ENCODE measurements at places on chromosomes 4 and X.

DNA sequence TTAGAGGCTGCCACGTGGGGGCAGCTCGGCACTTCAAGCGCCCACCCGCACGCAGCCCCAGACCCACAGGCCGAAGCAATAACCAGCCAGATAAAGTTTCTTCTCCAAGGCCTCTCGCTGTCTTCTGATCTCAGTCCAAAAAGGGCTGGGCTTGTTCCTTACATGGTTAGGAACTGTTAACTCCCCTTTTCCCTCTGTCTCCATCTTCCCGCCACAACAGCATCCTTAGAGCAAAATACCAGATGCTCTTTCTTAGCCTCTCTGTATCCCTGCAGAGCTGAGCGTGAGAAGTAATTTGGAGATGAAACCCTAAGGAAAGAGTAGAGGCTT, 23.4 kb upstream of the KIAA1210 start:
- peak; percentile 31 for DNase-seq

- no peak for DNase-seq
These were observed 200.4 kb downstream of the PTTG2 start for GRCh38 chr4:38160487-38161207.

- DNase-seq = peak; percentile 25
These were observed 224.9 kb downstream of the ANKRD50 start for GRCh38 chr4:124487651-124488050.

DNA sequence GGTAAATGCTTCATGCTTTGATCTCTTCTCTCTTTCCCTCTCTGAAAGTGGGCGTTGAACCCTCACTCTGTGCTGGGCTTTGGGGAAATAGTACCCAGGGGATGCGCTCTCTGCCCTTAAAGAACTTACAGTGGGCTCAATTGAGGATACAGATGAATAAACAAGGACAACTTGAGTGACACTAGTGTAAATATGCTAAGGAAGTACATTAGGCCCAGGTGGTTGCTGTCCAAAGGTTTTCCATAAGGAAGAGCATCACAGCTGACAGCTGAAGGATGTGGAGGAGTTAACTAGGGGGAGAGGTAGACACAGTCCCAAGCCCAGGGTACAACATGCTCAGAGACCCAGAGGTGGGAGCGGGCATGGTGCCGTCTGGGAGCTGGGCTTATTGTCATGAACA, 49.4 kb downstream of the TENM3 start:
- no peak for DNase-seq

DNA sequence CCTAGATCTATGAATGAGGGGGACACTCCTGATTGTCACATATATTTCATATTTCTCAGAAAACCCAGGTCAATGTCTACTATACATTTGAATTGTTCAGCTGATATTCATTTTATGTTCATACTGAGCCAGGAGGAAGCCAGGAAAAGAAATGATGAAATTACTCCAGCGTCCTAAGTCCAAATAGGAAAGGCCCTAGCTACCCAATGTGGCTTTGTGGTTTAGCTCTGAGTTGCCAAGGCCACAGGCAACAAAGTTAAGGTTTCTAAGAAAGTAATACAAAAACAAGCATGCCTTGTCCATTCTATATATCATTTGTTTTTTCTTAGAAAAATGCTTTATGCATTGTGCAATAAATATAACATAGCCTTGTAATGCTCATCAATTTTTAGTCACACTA, 4.5 kb upstream of the CSN2 start:
- DNase-seq = no peak

- DNase-seq = no peak
These were observed 5.1 kb upstream of the DGAT2L6 start for GRCh38 chrX:70172221-70172620.

DNA sequence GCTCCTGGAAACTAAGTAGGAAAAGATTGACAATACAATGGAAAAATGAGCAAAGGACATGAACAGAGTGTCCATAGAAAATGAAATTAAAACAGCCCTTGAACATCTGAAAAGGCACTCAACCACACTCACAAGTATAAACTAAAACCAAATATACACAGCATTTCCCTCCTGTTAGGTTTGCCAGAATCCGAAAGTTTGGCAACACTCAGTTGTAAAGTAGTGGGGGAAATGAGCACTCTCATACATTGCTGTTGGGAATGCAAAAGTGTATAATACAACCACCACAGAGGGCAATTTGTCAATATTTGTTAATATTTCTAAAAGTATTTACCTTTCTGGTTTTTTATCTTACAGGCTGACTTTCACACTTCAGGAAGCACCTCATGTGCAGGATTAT, 84.2 kb upstream of the TMEM164 start:
- no peak for DNase-seq

DNA sequence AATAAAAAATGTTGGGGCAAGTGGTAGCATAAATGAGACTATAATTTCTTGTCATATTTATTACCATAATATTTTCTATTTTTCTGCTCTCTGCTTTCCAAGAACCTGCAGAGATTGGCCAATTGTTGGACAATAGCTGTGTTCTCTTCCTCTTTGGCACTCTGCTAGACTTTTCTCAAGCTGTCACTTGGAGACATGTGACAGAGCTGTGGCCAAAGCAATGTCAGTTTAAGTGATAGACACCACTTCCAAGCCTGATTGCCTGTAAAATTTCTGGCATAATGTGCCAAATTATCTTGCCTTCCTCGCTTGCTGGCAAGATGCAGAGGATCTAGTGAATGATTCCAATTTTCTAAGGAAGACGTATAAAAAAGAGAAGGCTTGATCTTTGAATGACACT, 162.2 kb upstream of the NDST4 start:
- DNase-seq = no peak

DNA sequence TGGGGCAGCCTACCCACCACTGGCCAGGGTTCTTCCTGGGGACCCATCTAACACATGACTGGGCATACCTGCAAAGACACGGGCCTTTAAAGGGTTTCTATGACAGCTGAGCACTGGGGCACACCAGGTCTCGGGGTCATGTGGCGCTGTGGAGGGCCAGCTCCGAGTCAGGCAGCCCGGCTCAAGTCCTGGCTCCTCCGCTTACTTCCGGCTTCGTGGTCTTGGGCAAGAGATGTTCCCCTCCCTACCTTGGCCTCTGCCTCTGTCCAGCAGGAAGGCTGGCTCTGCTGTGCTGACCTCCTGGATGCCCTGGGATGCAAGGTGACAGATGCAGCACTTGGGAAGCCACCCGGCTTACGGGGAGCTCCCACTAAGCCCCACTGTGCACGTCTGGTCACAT, 37.6 kb downstream of the HTRA3 start:
- DNase-seq = peak; percentile 24

- DNase-seq = no peak
These were observed 243.1 kb upstream of the CTSO start for GRCh38 chr4:156196722-156197121.

- DNase-seq = no peak
These were observed 7.3 kb downstream of the TREX2 start for GRCh38 chrX:153438532-153438931.

DNA sequence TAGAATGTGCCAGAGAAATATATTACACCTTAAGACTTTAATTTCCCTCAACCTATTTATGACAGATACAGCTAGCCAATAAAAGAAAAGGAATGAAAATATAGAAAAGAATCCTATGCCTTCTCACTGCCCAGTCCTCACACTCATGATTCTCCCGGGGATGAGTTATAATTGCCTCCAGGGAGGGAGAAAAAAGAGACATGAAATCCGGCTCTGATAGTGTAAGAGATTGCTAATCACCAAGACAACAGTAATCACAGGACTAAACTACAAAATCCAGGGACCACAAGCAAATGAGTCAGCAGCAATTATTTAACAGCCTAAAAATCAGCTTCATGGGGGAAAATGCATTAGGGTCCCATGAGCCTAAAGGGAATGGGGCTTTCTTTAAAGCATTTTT, 95.9 kb upstream of the DUSP21 start:
- DNase-seq = no peak

GRCh38 chr4:121330180-121330665, 50.6 kb downstream of the QRFPR start:
- DNase-seq = no peak

- no peak for DNase-seq
These were observed 66.6 kb downstream of the FNIP2 start for GRCh38 chr4:158835226-158836001.

DNA sequence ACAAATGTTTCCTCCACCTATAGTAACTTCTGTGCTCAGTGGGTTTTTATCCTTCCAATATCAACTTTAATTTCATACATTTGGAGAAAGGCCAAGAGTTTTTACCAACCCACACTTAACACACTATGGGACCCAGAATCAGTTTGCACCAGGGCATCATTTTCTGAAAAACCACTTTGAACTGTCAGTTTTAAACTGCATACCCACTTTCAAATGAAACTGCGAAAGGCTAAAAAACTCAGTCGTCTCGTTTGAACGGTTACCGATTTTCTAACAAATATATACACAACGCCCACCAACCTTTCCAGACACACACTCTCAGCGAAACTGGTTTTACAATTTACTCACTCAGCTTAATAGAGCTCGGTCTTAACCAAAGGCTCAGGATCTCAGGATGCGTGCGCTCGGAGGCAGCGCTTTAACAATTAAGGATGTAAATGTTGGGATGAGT, 376 bp downstream of the ABCG2 start:
- no peak for DNase-seq

DNA sequence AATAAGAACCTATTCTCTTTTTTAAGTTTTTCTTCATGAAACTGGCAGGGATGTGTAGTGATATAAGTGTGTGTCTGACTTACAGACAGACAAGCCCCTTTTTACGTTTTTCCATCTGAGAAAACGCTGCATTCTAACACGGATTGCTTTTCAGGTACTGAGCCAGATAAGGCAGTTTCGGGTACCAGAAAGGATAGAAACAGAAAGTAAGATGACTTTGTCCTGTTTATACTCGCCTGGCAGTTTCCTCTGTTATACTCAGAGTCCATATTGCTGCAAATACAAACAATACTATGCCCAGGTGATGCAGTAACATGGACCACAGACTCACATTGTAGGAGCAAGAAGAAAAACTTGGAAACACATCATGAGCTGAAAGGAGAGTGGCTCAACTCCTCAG, 2320.6 kb upstream of the AGA start:
- no peak for DNase-seq

DNA sequence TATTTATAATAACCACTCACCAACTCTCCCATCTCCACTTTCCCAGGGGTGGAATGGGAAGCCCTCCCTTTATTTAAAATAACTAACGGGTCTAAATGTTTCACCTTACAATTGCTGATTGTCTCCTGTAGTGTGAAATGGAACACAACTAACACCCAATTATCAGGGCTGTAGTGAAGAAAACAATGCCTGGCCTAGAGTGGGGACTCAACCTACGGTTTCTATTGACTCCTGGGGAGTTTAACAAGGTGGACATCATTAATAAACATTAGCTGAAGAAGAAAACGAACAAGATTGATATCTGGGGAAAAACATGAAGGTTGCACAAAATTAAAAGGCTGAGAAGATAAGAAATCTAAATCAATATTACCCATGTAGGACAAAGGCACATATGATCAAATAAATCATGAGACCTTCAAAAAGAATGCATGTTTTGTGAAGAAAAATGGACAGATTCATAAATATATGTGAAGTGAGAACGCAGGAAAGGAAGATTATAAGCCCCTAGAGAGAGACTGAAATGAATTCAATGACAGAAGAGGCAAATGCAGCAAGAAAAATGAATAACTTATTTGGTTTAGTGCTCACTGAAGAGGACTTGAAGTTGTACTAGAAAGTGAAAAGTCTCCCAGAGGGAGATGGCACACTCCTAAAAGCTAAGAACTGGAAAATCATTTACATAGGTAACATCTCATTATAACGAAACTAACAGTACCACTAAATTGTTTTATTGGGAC, 593.0 kb upstream of the AADAT start:
- no peak for DNase-seq

All from femur (tissue), 1 donor.